GM13977 (cell line): ENCODE measurements at places on chromosomes 7 and 10.

- DNase-seq: no peak
Observed at GRCh38 chr7:156466272-156466671, 174.3 kb upstream of the RNF32 start.

GRCh38 chr7:70696201-70696754, 435.7 kb upstream of the GALNT17 start:
- DNase-seq: no peak

- no peak for DNase-seq
Observed at GRCh38 chr7:92504563-92504962, 23.8 kb downstream of the PEX1 start.

GRCh38 chr10:77027141-77027540, 610.5 kb downstream of the KCNMA1 start:
- DNase-seq: no peak
